ENCODE measurements at places on chromosomes 6 and 20.

DNA sequence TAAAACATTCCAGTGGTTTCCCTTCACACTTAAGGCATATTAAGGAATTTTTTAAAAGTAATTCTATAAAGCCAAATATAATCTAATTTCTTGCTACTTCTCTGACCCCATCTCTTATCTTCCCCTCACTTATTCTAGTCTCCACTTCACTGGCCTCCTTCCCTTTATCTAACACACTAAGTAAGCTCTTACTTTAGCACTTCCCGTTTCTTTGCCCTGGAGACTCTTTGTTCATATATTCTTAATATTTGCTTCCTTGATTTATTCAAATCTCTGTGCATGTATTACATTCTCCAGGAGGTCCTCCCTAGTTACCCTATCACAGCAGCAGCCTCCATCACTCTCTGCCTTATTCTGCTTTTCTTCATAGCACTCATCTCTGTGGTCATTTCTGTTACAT lies 20.3 kb downstream of the GTPBP2 start:
- DNase-seq, result no peak

- DNase-seq, result no peak
Measured at GRCh38 chr20:20685635-20686034, 26.8 kb downstream of the RALGAPA2 start.

DNA sequence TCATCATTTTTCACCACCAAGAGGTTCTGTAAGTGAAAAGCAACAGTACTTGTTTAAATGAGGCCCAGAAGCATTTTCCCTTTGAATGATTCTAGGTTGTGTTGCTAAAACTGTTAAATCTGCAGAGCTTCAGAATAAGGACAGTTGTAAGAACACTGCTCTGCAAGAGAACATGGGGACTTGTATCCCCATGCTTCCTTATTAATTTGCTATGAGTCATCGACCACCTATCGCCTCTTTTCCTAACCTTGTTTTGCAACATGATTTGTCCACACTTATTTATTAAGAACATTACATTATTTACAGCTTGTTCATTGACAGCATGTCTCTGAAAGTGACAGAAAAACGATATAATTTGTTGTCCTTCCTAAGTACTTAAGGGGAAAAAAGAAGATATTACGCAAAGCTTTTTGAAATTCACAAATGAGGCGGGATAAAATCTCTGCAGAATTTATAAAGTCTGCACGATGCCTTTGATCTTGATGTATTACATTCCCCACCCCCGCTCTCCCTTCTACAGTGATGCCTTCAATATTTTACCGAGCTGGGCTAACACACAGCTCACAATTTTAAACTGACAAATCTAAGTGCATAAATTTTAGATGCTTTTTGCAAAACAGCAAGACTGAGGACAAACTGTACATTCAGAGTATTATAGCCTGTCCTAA lies 220.0 kb upstream of the SPTLC3 start:
- no peak for DNase-seq

- no peak for DNase-seq
Measured at GRCh38 chr20:12079490-12079889, 161.8 kb downstream of the BTBD3 start.

GRCh38 chr6:131923356-131923755 lies 27.8 kb downstream of the CCN2 start:
- peak; percentile 2 for DNase-seq

GRCh38 chr20:23433628-23434027 lies 5.9 kb upstream of the CSTL1 start:
- no peak for DNase-seq

- DNase-seq, result no peak
Measured at GRCh38 chr20:46931699-46932098, 37.1 kb downstream of the EYA2 start.

- DNase-seq, result no peak
Measured at GRCh38 chr6:1464781-1465370, 75.5 kb downstream of the FOXF2 start.

- DNase-seq, result no peak
Measured at GRCh38 chr20:52129611-52130010, 62.0 kb downstream of the ZFP64 start.

DNA sequence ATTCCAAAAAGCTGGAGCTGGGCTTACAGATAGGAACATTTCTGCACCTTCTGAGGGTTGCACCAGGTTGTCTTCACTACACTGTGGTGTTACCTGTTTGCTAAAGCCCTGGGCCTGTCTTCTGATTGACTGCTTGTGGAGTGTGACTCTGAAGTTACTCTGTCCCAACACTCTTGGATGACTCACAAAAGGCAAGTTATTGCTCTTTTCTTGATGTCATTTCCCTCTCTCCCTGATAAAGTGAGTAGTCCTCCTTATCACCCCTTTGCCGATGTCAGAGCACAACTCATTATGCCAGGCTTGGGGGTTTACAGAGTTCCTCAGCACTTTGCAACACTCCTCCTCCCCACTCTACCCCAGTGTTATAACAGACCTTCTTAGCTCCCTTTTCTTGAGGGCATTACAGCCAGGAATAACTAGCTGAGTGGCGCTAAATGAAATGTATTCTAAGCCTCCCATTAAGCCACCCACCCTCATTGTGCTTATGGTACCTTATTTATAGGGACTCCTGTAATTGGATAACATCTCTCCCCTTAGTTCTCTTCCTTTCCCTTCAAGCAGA lies 36.1 kb upstream of the NKX2-4 start:
- DNase-seq, result no peak

DNA sequence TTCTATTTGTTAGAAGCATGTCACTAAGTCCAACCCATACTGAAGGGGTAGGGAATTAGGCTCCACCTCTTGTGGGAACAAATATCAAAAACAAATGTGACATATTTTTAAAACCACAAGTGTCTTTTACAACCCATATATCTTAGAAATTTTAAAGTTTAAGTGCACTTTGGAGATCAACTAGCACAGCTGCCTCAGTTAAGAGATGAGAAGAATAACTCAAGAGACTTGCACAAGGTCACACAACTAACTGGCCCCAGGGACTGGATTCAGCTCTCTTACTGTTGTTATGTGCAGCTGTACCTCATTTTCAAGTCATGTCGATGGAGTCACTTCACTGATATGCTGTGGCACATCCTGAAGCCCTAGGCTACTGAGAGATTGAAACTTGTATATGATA lies 102.9 kb upstream of the BMP2 start:
- no peak for DNase-seq

DNA sequence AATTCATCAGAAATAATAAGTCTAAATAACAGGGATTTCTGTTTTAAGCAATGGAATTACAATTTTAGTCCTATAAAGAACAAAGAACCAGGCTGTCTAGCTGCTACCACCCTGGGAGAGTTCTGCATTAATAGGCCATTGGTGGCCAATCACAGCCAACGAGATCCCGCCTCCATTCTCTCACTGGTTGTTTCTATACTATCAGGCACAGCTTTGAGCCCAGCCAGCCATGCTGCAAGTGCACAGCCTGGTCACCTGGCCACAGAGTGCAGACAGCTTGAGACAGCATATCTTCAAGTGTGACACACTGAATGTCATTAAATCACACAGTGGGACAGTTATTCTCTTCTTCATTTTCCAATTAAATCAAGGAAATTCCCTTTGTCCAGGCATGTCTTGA lies 16.1 kb upstream of the RAB22A start:
- no peak for DNase-seq

DNA sequence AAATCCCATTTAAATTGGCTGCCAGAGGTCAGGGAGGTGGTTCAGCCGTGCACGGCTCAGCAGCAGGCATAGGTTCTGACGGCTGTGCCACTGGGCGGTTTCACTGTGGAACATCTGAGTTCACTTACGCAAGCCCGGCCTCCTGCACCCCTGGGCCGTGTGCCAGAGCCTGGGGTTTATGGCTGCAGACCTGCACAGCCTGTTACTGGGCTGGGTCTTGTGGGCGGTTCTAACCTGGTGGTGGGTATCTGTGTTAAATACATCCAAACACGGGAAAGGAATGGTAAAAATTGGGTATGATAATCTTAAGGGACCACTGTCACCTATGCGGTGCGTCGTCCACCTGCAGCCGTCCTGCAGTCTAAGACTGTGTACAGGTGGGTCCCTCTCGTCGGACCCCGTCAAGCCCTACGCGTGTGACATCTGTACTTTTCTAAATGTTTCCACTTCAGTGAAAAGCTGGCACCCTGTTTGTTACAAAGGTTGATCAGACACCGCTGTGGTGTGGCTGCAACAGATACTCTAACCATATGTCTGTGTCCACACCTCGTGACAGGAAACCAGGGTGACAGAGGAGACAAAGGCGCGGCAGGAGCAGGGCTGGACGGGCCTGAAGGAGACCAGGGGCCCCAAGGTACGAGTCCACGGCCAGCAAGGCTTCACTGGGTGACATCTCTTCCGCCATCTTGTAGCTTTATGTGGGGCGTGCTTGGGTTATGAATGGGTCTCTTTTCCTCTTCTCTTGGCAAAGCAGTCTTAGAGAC lies 21.5 kb downstream of the COL9A3 start:
- DNase-seq, result no peak

DNA sequence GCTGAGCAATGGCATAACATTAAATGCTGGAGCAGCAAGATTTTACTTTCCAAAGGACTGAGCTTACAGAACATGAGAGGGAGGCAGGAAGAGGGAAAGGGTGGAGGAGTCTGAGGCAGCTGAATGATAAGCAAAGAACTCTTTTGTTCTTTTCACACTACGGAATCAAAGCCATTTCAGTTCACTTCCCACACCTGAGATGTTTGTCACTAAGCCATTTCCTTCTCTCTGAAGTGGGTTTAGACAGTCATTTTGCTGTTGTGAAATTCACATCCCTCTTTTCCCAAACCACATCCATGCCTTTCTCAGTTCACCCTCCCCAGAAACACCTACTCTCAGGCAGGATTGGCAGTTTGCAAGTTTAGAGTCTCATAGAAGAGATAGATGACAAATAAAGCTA lies 267.9 kb downstream of the ADGRG6 start:
- DNase-seq, result no peak

- no peak for DNase-seq
Measured at GRCh38 chr6:88360203-88360797, 194.2 kb upstream of the CNR1 start.

GRCh38 chr6:83132121-83132520 lies 60.9 kb downstream of the PGM3 start:
- DNase-seq, result no peak

- DNase-seq, result no peak
Measured at GRCh38 chr6:150491811-150492172, 107.9 kb upstream of the PLEKHG1 start.

GRCh38 chr6:116528780-116529179 lies 16.7 kb downstream of the TRAPPC3L start:
- no peak for DNase-seq

GRCh38 chr20:46928580-46929132 lies 34.0 kb downstream of the EYA2 start:
- no peak for DNase-seq

DNA sequence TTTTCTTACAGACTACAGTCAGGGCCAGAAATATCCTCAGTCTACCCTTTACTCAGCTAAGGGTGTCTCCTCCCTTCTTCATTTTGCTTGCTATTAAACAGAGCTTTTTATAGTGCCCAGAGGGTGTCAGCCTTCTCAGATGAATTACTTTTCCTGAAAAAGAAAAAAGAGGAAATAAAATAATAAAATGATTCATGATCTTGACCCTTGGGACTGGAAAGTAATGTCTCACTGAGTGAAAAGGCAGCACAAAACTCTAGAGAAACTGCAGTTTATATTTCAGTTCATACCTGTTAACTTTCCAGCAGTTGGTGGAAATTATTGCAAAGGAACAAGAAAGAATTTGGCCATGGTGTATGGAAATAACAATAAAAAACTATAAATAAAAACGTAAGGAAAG lies 170.6 kb downstream of the IBTK start:
- no peak for DNase-seq

DNA sequence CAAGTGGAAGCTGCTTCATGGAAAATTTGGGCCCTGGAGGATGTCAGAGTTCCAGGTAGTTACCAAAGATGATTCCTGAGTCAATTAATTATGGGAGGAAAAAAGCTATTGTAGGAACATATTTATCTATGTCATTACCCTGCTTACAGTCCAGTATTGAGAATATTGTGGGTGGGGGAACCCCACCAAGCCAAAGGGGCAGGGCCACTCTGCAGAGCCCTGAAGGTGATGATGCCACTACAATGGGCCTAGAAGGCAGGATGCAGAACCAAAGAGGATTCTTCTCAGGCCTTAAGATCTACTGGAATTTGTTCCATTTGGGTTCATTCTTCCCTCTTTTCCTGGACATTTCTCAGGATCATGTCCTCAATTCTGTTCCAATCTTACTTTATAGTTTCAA lies 375.2 kb upstream of the MARCKS start:
- no peak for DNase-seq

DNA sequence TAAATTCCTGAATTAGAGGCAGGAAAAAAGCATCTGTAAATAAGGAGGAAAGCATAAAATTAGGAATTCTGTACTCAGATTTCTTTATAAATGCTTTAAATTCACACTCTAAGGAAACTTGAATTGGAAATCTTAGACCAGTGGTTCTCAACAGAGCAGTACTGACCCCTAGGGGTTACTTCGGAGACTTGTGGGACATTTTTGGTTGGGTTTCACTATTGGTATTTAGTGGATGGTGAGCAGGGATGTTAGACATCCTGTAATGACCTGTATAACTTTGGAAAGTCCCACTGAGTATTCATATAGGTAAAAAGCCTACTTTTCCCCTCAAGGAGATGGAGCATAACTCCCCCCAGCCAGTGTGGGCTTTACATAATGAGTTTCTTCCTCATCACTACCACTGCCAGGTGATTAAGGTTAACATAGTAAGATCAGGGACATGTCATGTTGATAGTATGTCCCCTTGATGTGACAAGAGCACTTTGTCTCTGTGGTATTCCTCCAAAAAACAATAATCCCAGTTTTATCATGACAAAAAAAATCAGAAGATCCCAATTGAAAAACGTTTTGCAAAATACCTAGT lies 31.0 kb downstream of the GLO1 start:
- DNase-seq, result no peak

DNA sequence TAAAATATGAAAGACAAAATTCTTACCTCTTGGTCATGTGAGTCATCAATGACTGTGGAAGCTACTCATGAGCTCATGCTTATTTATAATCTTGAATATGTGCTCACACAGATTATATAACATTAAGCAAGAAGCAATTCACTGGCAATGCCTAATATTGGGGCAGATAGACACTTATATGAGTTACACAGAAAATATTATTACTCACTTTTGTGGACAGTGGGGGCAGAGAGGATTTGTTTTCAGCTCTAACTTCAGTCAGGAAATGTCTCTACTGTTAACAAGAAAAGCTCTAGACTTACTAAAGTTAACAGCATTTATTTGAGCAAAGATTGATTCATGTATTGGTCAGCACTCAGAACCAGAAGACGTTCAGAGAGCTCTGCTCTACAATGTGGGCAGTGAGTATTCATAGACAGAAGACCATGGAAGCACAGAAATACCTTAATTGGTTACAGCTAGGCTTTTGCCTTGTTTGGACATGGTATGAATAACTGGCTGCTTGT lies 85.8 kb upstream of the AHI1 start:
- DNase-seq, result no peak
